Left cardiac atrium (tissue), 4 donors: ENCODE measurements at places on chromosomes 4 and X. TPM values are rescaled to one million over a fixed set of nuclear protein-coding genes. Genes with fewer than 3 reads are reported as not detected.

GRCh38 chr4:13544606-13545393, 492 bp upstream of the NKX3-2 start:
- peak; percentile 76 for DNase-seq

DNA sequence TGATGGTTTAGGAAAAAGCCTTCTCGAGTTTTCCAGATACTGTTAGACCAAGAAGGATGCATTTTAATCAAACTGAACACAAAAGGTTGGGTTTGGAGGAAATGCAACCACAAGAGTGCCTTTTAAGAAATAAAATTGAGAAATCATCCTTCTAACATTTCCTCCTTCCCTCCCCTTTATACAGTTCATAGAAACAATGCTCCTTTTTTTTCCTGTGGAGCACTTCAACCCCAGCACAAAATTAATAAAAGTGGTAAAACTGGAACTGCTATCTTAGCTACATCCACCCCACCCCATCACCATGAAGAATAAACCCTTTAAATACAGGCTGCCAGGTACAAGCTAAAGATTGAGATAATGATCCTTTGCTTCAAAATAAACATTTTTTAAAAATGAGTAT, 211.1 kb downstream of the RELL1 start:
- no peak for DNase-seq

- DNase-seq, result no peak
Measured at GRCh38 chr4:22077571-22077970, 129.0 kb upstream of the KCNIP4 start.

- DNase-seq, result no peak
Measured at GRCh38 chrX:16191605-16192004, 24.3 kb downstream of the MAGEB17 start.

- DNase-seq, result no peak
Measured at GRCh38 chr4:127463883-127464282, 168.9 kb upstream of the INTU start.

DNA sequence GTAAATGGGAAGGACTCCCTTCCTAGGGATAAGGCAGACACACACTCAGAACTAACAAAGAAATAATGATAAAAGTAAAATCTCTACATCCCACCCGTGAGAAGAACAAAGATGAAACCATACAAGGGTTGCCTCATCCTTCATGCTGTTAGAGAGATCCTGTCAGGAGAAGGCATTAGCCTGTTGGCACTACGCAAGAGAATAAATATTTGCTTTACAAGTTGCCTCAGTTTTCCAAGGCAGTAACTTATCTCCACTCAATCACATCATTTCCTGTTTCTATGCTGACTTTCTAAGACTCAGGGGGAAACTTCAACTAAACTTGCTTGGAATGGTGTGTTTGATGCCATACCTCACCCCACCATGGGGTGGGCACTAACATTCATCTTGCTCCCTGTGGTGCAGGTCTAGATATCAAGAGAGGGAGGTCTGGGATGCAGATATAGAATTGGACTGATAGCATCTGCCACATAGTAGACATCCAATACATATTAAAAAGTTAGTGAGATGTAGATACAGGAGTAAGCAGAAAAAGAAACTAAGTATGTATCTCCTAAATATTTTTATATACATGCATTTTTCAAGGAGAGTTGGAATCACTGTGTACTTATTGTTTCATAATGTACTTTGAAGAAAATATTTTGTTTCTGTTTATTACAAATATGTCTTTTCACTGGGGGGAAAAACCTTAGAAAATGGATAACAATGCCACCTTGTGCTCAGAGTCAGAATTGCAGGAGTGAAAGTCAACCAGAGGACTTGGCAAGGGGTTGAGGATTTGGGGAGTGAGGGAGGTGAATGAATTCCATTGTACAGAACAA, 57.2 kb upstream of the BEX4 start:
- DNase-seq, result no peak

- DNase-seq, result no peak
Measured at GRCh38 chr4:85548116-85548515, 73.2 kb downstream of the ARHGAP24 start.

GRCh38 chr4:102036016-102036415, 245.5 kb downstream of the BANK1 start:
- DNase-seq, result no peak

DNA sequence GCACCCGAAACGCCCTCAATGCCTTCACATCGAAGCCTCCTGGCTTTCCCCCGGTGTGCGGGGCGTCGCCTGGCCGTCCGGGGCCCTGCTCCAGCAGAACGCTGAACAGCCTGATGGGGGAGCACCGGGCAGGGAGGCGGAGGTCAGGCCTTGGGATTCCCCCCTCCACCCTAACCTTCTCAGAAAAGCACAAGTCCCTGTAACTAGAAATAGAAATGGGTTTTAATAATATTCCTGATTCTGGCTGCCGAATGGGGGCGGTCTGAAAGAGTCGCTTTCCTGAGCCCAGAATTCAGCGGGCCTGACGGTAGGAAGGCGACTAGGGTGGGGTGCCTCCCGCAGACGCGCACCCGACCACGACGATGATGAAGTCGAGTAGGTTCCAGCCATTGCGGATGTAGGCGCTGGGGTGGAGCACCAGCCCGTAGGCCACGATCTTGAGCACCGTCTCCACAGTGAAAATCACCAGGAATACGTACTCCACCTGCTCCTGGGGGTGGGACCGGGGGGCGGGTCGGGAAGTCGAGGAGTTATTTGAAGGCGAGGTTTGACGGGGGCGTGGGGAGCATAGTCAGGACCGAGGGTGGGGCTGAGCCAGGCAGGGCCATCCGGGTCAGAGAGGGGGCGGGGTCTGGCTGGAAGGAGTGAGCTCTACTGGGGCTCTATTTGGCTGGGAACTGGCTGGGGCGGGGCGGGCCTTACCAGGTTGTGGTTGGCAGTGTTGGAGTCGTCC, 2.5 kb downstream of the CACNA1F start:
- DNase-seq, result peak; percentile 86

DNA sequence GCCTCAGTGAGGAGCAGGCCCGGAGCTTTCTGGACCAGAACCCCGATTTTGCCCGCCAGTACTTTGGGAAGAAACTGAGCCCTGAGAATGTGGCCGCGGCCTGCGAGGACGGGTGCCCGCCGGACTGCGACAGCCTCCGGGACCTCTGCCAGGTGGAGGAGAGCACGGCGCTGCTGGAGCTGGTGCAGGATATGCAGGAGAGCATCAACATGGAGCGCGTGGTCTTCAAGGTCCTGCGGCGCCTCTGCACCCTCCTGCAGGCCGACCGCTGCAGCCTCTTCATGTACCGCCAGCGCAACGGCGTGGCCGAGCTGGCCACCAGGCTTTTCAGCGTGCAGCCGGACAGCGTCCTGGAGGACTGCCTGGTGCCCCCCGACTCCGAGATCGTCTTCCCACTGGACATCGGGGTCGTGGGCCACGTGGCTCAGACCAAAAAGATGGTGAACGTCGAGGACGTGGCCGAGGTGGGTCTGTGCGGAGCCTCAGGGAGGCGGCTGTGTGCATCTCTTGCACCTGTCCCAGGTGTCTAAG, 323 bp downstream of the PDE6B start:
- DNase-seq, result no peak

DNA sequence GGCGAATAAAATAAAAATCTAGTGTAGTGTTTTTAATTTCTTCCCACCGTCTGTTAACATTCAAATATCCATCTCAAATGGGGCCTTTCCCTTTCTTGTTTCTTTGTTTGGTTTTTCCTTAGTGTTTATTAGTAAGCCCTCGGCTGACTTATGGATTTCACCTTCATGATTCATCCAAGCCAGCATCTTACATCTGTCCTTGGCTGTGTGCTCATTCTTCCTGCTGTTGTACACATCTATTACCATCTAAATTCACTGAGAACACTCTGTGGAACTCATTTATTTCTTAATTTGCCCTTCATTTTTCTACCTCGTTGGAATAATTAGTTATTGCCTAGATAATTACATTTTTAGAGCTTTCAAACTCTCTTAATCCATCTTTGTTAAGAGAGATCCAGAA, 84.9 kb downstream of the SPCS3 start:
- no peak for DNase-seq

DNA sequence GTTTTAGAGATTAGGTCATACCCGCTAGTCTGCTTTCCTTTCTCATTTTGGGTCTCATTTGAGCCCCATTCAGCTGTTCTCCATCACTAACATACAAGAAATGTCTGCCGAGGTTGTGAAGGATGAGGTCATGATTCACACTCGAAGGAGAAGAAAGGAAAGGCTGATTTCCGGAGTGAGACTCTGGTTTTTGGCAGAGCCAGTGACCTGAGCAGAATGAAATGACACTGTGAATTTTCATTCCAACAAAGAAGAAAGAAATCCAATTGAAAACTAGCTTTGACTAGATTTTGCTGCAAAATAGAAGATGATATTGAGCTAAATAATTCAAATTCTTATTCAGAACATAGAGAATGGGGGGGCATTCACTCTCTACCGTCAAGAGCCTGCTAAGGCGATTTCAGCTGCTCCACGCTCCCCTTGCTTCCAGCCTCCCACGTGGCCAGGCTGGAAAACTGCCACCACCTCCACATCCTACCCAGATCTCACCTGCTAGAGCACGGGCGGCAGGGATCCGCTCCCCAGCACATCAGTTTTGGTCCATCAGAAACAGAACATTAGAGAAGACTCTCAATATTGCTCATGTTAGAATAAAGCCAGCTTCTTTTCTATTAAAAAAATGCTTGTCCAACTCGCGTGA, 39.0 kb downstream of the F11 start:
- DNase-seq, result no peak

GRCh38 chr4:33323393-33323792, 2603.2 kb downstream of the PCDH7 start:
- DNase-seq, result no peak

GRCh38 chr4:55330241-55330640, 15.8 kb upstream of the SRD5A3 start:
- DNase-seq, result no peak

- DNase-seq, result no peak
Measured at GRCh38 chr4:80007745-80008149, 65.3 kb downstream of the ANTXR2 start.

DNA sequence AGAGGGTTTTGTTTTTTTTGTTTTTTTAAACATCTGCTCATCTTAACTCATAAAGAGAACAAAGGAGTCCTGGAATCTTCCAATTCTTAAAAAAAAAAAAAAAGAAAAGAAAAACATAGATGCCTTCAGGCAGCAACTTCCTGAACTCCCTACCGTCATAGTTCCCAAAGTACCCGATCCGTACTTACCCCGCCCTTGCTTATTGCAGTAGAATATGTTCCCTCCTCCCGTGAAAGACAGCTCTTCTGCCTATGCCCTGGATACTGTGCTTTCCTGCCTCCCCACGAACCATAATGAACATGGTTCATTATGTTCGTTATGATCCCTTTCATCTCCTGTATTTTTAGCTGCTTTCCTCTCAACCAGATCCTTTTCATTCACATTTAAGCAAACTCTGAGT, 40.3 kb downstream of the KLHL5 start:
- DNase-seq, result no peak

- no peak for DNase-seq
Measured at GRCh38 chr4:27397886-27398285, 537.2 kb downstream of the STIM2 start.

GRCh38 chr4:161721947-161722346, 441.9 kb downstream of the FSTL5 start:
- DNase-seq, result no peak

DNA sequence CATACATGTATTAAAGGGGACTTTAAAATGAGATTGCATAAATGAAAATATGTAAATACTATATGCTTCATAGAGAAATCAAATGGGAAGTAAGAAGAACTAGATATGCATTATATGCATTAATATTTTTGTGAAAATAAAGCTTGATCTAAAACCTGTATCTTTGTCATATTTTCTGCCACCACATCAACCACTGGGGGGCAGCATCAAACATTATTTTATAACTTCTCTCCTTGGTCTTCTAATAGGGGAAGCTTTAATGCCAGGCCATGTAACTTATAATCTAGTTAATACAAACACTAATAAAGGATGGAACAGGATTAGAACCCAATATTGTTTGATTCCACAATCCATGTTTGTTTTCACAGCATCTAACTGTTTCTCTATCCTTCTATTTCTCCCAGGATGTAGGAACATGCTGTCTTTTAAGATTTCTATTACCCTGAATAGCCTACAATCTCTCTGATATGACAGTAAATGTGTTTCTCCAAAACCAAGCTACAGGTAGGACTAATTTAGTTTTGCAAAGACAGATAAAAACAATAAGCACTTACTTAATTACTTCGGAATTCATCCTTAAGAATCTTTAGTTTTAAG, 10.0 kb downstream of the QRFPR start:
- peak; percentile 44 for DNase-seq

GRCh38 chrX:22944945-22945344, 54.8 kb upstream of the DDX53 start:
- DNase-seq, result no peak

DNA sequence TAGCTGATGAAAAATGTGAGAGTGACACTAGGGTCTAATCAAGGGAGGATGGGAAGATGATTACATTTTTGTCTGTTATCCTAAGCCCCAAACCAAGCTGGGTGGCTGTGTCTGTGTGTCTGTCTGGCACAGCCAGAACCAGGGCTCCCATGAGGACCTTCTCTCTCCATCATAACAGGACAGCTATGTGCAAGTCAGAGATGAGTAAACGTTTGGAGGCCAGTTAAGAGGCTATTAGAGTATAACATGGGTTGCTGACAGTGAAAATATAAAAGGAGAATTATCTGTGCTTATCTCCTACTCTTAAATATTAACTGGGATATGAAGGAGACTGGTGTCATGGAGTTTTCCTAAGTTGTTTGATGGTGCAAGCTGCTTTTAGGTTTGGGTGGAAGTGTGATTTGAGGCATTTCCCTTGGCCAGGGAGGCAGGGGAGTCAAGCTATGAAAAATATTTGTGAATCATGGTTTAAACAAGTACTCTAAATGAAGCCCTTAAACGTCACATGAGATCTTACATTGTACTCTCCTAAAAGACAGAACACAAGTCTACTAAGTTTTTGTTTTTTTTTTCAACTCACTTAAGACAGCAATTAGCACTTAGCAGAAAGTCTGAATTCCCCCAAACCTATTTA, 156.2 kb downstream of the ENOX2 start:
- DNase-seq, result no peak

- DNase-seq, result no peak
Measured at GRCh38 chrX:6961286-6962005, 186.1 kb upstream of the STS start.

- no peak for DNase-seq
Measured at GRCh38 chrX:50617183-50617582, 146.6 kb upstream of the DGKK start.

- DNase-seq, result no peak
Measured at GRCh38 chr4:8730681-8731080, 138.1 kb downstream of the CPZ start.

- DNase-seq, result no peak
Measured at GRCh38 chr4:143270256-143270838, 66.3 kb upstream of the GAB1 start.

Gene FREM3
- total RNA-seq, result 0.08 TPM

Gene SLC49A3
- total RNA-seq, result 17.2 TPM

Gene CENPVL1
- not detected for total RNA-seq

Gene BMPR1B
- total RNA-seq, result 0.77 TPM

Gene DAPP1
- total RNA-seq, result 0.89 TPM

Gene PPP2R2C
- 5.2 TPM for total RNA-seq

Gene IRF2
- 30.0 TPM for total RNA-seq

Gene CT45A2
- total RNA-seq, result not detected

Gene SHROOM4
- 19.0 TPM for total RNA-seq

Gene LEF1
- 0.71 TPM for total RNA-seq

Gene HTR2C
- not detected for total RNA-seq
